T-helper 1 cell (primary cell): ENCODE measurements at places on chromosomes 6 and 20.

DNA sequence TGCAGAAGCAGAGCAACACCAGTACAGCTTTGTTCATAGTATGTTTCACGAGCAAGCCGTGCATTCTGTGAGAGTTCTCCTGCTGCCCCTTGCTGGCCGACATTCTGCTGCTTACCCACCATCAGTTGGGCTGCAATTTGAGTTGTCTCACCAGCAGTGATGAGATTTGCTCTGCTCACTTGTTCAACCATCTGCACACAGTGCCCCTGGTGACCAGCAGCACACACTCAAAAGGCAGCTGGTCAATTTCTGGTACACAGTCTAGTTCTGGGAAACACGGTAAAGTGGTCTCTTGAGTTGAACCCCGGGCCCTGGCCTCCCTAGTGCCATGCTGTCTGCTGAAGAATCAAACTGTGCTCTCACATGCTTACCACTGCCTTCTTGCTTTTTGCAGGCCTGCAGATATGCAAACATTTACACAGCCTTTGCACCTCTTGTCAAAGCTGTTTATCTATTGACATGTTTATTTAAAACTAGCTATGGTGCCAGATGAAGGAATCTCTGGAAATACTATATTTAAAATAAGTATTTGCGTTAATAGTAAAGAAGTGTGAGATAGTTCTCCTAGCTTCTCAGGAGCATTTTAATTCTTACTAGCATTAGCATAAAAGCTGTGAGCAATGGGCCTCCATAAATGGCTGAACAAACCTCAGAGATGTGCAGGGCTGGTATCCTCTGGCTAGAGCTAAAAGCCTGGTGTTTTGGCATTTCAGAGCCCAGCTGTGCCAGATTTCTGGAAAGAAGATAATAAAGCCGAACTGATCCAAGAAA is 234.3 kb downstream of the ARHGAP18 start:
- DNase-seq = no peak

GRCh38 chr20:7843613-7844012 is 96.6 kb downstream of the HAO1 start:
- DNase-seq = no peak

- no peak for DNase-seq
Observed at GRCh38 chr6:16168858-16169257, 40.0 kb downstream of the MYLIP start.

DNA sequence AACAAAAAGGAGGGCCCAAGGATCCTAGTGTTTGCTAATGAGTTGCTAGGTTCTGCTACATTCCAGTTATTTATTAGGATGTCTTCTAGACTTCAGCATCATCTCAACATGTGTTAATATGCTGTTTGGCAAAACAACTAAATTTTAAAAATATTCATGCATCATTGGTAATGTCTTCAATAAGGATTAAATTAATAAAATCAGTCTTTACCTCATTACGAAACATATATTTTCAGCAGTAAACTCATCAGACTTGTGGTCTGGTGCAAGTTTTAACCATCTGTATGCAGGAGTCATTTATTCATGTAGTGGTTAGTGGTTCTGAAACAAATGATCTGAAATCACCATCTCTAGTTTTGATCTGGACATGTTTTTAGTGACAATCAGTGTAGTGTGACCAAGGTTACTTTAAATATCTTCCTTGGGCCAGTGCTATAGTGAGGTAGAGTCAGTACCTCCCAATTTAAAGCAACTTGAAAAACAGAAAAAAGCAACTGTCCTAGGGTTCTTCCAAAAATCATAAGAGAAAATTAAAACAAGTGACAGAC is 85.0 kb upstream of the KCNK16 start:
- DNase-seq = no peak

DNA sequence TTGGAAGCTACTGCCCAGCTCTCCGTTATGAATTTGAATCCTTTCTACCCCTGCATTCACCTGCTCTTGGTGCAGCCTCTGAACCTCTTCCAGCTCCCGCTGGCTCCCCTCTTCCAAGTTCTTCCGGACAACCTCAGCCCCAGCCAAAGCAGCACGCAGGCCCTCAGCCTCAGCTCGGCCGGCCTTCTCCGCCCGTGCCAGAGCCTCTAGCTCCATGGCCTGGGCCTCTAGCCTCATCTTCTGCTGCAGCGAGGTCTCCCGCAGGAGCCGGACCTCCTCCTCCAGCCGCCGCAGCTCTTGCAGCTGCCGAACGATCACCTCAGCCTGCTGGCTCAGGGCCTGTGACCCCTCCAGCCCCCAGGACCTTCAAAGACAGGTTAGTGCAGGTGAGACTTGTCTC is 3.2 kb downstream of the CCHCR1 start:
- DNase-seq = no peak

DNA sequence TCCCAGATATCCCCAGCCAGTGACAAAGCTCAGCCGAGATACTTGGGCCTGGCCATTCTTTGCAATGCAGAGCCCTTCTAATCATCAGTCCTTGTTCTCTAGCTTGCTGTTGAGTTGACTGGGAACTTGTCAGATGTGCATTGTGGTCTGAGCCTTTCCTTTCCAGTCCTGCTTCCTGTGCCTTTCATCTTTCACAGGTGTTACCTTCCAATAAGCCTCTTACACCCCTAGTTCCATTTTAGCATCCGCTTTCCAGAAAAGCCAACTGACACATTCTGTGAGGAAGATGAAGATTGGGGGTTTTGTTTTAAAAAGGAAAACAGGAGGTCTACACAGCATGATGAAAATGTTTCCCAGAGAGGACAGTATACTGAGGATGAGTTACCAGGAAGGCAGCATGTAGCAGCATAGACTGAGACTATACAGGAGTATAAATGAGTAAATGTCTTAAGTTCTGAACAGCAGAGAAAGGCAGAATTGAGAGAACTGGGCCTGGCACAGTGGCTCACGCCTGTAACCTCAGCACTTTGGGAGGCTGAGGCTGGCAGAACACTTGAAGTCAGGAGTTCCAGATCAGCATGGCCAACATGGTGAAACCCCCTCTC is 5.6 kb upstream of the CEP85L start:
- DNase-seq = peak; percentile 49

GRCh38 chr20:10313215-10313614 is 94.6 kb downstream of the SNAP25 start:
- DNase-seq = no peak

DNA sequence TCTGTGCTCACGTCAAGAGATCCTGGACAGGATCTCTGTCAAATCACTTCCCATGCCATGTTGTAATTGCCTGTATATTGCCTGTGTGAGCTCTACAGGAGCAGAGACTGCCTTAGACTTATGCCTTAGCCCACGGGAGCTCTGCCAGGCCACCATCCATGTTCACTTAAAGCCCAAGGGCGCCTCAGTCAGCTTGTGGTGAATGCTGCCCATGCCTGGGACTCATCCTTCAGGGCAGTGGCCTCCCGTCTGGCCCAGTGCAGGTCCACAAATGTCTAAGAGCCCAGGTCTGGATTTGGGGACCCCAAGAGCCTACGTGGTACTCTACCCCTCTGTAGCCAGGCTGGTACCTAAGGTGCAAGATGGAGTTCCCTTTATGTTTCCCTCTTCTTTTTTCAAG is 22.4 kb upstream of the BPIFA2 start:
- no peak for DNase-seq

DNA sequence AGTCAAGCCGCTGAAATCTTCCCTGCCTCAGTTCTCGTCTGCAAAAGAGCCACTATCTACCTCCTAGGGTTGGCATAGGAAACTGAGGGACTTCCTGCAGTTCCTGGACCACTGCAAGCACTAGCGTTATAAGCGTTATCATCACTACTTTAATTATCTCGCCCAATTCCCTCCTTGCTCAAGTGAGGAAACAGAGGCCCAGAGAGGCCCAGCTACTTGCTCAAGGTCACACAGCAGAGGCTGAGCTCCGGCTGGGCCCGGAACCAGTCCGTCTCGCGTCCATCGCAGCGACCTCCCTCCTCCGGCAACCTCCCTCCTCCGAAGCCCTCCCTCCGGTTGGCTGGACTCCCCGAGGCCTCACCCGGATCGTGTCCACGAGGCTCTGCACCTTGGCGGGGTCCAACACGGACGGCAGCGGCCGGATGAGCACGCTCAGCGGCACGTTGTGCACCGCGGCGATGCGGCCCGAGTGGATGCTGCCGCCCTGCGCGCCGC is 338 bp downstream of the SRXN1 start:
- no peak for DNase-seq

DNA sequence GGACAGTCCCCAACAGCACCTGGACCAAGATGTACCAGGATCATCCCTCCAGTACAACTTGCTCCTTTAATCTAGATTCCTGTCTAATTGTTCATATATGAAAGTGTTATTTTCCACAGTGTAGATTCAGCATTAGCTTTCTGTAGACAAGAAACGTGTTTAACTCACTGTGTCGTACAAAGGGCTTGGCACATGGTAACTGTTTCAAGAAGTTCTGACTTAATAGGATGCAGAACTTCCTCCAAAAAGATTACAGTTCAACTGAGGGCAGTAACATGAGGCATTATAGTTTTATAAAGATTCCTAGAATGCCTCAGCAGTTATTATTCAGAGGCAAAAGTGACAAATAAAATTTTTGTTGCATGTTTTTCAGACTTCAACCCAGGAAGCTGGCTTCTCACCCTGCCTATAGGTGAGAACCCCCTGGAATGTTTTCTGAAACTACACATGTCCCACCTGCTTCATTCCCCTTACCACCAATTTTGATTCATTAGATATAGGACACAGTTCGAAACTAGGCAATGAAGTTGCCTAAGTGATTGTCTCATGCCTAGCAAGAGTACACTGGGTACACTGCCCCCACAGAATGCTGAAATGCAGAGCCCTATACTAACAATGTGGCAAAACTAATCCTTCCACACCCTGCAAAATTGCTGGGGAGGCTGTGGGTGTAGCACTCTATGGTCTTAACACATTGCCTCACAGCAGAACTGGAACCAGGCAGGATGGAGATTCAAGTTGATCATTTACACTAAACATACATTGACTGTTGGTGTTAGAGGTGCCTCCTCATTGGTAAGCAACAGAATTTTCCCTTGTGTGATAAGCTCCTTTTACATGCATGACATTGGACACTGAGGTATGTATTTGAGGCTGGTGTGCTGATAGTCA is 22.6 kb upstream of the SH3BGRL2 start:
- DNase-seq = no peak

DNA sequence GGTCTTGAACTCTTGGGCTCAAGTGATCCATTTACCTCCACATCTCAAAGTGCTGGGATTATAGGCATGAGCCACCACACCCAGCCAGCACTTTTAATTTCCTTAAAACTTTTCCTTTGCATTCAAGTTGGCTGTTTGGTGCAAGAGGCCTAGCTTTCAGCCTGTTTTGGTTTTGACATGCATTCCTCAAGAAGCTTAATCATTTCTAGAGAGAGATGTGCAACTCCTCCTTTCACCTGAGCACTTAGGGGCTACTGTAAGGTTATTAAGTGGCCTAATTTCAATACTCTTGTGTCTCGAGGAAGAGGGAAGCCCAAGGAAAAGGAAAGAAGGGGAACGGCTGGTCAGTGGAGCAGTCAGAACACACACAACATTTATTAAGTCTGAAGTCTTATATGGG is 13.8 kb upstream of the BLOC1S5 start:
- DNase-seq = no peak

DNA sequence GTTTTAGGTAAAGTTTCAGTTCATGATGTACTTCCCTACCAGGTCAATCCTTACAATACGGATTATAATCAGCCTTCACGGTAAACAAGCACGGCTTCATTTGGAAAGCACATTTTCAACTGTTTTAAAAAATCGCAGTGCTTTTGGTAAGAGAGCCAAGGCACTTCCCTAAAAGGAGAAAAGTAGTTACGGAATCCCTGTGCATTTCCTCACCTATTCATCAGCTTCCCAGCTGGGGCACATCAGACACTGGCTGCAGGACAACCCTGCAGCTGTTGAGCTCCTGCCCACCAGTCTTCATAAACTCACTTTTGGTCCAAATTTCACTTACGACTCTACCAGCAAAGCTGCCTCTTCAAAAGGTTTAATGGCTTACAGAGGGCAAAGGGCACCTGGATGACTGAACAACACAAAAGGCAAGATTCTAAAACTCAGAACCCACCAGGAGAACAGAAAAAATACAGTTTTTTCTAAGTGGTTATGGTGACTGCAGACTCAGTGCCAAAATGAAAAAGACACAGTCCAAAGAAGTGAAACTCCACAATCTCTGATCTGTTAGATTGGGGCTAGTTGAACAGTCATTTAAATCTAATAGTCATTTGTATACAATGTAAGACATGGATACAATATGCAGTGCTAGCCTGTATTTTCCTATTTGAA is 7.5 kb downstream of the SNX5 start:
- DNase-seq = no peak

- DNase-seq = no peak
Observed at GRCh38 chr20:18831830-18832499, 18.4 kb downstream of the SCP2D1 start.

DNA sequence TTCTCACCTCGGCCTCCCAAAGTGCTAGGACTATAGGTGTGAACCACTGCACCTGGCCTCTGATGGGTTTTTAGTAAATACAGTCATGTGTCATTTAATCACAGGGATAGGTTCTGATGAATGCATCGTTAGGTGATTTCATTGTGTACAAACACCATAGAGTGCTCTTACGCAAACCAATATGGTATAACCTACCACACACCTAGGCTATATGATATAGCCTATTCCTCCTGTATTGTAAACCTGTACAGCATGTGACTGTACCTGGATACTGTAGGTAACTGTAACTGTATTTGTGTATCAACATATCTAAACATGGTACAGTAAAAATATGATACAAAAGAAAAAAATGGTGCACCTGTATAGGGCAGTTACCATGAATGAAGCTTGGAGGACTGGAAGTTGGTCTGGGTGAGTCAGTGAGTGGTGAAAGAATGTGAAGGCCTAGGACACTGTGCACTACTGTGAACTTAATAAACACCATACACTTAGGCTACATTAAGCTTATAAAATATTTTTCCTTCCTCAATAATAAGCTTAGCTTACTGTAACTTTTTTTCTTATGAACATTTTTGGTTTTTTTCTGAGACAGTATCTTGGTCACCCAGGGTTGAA is 10.0 kb downstream of the BICRAL start:
- no peak for DNase-seq

GRCh38 chr6:20718705-20719653 is 184.7 kb downstream of the CDKAL1 start:
- no peak for DNase-seq

DNA sequence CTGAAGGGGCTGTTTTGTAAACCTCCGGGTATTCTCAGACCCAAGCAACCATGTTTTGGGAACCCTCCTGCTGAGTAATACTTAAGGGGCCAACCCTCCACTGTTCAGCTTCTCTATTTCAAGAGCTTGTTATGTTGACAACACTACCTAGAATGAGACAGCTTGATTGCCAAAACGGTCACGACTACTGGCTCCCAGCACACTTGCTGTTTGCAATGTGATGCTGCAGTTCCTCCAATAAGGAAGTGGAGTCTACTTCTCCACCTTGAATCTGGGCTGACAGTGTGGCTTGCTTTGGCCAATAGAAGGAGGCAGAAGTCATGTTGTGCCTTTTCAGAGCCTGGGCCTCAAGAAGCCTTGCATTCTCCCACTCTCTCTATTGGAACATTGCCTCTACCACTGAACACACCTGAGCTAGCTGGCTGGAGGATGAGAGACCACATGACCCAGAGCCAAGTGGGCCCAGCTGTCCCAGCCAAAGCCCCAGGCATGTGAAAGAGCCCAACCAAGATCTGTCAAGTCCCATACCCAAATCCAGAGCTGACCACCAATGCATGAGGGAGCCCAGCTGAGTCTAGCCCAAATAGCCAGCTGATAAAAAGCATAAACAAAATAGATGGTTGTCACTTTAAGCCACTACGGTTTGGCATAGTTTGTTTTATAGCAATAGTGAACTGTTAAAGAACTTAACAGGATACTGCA is 108.0 kb downstream of the PRND start:
- DNase-seq = no peak
